Activated CD8-positive, alpha-beta memory T cell treated with anti-CD3 and anti-CD28 coated beads for 1 hour (primary cell): ENCODE measurements at places on chromosomes 1 and 21.
A peak's percentile ranks its signal among the peaks of the same experiment; 100 is the strongest.

DNA sequence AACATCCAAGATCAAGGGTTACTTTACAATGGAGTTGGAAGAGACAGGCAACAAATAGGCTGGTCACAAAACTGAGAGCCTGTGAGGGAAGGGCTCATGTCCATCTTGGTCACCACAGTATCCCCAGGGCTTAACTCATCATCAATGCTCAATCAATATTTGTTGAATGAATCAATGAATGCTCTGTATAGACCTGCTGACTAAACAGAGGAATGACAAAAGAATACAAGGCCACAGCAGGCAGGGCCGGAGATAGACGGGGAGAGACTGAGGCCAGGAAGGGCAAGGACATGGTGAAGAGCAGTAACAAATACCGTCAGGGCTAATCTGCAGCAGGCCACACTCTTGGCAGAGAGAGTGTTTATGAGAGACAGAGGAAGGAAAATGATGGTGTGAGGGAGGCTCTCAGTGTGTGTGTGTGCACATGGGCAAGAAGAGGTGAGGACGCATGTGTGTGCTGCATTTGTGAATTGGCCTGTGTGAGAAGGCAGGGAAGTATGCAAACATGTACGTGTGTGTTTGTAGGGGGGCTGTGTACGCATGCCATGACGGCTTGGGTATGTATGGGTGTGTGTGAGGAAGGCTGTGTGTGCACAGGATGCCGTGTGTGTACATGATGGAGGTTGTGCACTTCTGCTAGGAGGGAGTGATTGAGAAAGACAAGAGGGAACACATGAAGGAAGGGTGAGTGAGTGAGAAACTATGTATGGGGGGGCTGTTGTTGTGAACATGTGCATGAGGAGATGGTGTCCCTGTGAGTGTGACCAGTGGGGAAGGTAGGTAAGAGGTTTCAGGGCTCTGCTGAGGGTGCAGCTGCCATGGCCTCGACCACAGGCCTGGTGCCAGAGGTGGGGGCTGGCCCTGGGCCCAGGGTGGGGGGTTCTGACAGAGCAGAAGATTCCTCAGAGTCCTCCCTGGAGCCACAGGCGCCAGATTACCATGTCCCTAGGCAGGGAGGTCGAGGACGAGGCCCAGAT, 15.4 kb downstream of the AHDC1 start:
- no peak for DNase-seq

GRCh38 chr1:200153277-200154055, 126.0 kb downstream of the NR5A2 start:
- DNase-seq = no peak

DNA sequence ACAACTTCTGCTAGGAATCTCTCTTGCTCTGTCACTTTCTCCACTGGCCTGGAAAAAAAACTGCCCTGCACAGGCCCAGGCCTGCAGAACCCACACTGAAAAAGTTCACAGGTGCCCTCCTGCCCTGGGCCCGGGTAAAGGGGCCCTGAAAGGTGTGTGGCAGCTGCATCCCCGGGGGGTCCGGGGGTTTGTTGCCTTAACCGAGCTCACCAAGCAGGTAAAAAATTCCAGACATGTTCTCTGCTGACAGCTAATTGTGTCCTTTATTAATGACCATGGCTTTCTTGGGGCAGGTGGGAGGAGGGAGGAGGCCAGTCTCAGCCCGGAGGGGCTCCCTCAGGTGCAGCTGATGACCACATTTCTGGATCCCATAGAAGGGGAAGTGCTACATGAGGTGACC, 122.9 kb downstream of the LACTBL1 start:
- DNase-seq = no peak

DNA sequence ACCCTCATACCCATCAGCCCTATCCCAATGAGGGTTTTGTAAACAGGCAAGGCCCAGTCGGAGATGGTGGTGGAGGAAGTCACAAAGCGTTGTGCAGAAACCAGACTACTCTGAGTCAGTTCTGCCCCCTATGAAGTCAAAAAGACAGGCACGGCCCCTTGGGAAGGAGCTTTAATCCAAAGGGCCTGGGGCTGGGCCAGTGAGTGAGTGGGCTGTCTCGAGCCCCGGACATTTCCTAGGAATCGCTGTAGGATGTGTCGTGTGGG, 442 bp upstream of the AHCYL1 start:
- DNase-seq = no peak

- no peak for DNase-seq
Observed at GRCh38 chr1:234400773-234401172, 27.5 kb downstream of the COA6 start.

DNA sequence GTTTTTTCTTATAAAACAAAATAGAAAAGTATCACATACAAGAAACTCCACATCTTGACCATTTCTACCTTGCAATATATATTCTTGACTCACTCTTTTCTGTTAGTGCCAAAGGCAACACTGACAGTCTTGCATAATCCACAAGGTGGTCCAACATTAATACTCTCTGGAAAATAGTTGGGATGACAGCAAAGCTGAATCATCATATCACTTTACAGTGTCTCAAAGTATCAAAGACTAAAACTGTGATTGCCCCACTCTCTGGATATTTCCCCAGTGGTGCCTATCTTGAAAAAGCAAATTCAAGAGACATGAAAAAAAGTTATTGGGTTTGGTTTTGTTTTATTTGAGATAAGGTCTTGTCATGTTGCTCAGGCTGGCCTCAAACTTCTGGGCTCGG, 14.6 kb upstream of the TGFBR3 start:
- DNase-seq = no peak

DNA sequence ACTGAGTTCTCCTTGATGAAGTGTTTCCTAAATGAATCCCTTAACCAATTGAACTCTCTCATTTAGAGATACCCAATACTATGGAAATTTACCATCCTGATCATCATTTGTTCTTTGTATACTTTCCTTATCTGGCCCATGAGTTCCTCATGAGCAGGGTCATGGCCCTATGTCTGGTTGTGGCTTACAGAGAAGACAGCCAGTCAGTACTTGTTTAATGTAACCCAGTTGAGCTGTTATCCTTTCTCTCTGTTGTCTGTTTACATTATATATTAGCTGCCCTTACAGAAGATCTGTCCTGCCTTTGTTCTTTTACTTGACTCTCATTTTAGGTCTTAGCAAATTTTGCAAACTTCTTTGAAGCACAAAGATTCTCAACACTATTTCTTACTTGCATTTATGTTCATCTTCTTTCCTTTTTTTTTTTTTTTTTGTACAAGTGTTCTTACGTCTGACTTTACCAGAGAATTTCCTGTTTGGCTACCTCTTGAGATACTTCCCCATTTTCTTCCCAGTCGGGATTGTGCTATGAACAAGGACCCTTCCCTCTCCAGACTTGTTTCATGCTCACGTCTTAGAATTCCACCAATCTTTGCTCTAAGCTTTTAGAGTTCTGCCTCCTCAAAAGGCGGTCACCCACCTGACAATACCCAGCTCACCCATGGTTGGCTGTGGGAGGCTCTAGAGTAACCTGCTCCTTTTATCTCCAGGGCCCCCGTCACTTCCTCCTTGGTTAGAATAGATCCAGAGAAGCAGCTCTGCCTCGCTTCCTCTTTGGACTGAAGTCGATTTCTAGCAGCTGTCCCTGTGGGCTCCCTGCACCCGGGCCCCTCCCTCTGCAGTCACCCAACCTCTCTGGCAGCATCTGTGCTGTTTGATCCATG, 53.6 kb upstream of the RUNX1 start:
- no peak for DNase-seq

GRCh38 chr1:21865943-21866706, 54.1 kb downstream of the LDLRAD2 start:
- no peak for DNase-seq

GRCh38 chr1:21754583-21754982, 28.4 kb downstream of the USP48 start:
- DNase-seq = no peak

DNA sequence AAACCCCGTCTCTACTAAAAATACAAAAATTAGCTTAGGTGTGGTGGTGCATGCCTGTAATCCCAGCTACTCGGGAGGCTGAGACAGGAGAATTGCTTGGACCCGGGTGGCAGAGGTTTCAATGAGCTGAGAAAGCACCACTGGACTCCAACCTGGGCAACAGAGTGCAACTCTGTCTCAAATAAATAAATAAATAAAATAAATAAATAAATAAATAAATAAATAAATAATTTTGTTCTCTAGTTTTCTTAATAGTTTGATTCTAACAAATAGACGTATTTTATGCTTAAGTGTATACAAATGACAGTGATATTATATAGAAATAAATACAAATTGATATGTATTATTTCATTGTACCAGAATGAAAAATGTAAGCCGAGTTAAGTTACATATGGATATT, 339.9 kb upstream of the OLFM3 start:
- DNase-seq = no peak

DNA sequence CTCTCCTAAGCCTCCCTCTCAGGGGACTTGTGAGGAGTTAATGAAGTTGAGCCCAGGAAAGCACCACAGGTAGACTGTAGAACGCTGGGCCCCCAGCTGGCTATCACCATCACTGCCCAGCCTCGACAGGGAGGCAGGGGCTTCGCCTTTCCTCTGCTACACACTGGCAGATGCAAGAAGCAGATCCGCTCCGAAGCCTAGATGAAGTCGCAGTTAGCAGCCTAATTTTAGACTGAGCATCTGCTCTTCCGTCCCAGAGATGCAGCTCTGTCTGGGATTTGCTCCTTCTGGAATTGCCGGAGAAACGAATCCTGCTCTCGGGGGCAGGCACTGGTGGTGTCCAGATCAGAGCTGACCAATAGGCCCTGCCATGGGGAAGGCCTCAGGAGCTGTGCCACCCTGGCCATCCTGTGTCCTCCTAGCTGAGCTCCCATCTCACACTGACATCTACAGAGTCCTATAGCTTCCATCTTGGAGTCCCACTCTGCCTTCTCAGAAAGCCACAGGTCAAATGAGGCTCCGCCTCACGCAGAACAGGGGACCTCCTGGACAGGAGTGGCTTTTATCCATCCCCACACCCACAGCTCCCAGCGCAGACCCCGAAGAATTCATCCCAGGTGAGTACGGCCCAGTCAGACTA, 186.8 kb upstream of the EDN2 start:
- no peak for DNase-seq

DNA sequence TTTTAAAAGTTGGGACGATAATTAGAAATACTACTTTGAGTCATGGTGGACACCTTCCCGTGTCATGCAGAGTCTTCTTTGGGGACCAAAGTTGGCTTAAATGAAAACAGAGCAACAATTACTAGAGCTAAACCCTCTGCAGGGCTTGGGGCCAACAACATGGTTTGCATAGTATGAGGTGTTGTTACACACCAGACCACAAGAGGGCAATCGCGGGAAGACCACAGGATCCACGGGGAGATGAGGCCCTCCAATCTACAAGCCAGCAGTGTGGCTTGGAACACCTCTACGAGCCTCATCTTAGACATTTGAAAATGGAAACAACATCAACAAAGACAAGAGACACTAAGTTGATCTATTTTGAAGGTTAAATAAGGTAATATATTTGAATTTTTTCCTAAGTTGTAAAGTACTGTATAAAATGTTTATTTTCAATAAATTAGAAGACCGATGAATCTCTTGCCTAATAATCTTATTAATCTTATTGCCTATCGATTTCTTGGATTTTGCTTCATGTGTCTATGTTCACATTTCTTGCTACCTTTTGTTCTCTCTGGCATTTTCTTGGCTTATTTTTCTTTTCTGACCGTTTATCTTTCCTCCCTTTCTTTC, 8.2 kb upstream of the SMCP start:
- peak; percentile 27 for DNase-seq

GRCh38 chr1:211944733-211945500, 90.4 kb downstream of the INTS7 start:
- DNase-seq = no peak
